ENCODE measurements at places on chromosomes 5 and 9.
A peak's percentile ranks its signal among the peaks of the same experiment; 100 is the strongest.

GRCh38 chr9:9919174-9919775 is 693.5 kb downstream of the PTPRD start:
- no peak for DNase-seq

DNA sequence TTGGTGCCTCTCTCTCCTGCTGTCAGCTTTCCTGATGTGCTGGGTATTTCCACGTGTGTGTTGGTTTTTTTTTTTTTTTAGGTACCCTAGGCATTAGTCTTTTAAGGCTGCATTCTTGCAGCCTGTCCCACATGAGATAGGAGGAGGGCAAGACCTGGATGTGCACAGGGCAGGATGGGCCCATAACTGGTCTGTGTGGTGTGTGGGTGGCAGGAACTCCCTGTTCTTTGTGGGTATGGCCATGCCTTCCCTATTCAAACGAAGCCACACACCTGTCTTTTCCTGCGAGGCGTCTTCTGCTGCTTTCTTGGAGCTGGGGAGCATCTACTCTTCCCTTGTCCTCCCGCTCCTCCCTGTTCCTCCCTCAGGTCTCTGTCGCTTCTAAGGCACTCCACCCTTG is 6.8 kb downstream of the SYK start:
- DNase-seq: no peak

GRCh38 chr9:126383406-126384046 is 56.9 kb downstream of the MVB12B start:
- DNase-seq: no peak

GRCh38 chr9:75242426-75242825 is 154.1 kb downstream of the OSTF1 start:
- DNase-seq: no peak

DNA sequence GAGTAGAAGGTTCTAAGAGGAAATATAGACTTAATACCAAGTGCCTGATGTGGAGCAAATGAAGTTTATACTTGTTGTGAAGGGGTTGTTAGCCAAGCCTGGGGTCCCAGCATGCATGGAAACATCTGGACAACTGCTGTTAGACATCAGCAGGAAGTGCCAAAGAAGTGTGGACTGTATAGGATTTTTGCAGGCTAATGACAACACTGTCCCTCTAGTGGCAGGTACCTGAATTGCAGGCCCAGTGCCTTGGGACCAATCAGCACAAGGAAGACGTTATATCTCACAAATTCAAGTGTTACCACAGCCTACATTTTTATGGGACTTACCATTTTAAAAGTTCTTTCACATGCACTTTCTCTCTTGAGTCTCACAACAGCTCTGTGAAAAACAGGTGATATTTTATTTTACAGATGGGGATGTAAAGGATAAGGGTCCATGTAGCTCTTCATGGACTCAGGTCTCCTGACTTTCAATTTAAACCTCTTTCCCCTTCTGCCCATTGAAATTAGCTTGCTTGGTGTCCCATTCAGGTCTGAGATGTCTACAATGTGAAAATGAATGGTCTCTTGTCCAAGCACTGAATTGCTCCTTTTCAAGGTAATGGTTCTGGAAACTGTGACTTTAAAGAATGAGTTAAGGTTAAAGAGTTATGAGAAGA is 89.0 kb upstream of the MAP1B start:
- no peak for DNase-seq

DNA sequence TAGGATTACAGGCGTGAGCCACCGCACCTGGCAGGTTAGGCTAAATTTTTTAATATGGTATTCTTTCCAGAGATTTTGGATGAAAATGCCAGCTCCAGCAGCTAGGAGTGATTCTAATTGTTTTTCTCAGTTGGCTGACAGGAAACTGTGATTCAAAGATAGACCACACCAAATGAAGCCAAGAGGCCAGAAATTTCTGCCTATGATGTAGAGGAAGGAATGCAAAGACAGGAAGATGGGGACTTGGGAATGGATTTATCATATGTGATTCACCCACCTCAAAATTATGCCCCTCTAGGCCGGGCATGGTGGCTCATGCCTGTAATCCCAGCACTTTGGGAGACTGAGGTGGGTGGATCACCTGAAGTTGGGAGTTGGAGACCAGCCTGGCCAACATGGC is 53.3 kb downstream of the UGCG start:
- no peak for DNase-seq

- DNase-seq: no peak
These were observed 29.3 kb upstream of the CPEB4 start for GRCh38 chr5:173858670-173859407.

DNA sequence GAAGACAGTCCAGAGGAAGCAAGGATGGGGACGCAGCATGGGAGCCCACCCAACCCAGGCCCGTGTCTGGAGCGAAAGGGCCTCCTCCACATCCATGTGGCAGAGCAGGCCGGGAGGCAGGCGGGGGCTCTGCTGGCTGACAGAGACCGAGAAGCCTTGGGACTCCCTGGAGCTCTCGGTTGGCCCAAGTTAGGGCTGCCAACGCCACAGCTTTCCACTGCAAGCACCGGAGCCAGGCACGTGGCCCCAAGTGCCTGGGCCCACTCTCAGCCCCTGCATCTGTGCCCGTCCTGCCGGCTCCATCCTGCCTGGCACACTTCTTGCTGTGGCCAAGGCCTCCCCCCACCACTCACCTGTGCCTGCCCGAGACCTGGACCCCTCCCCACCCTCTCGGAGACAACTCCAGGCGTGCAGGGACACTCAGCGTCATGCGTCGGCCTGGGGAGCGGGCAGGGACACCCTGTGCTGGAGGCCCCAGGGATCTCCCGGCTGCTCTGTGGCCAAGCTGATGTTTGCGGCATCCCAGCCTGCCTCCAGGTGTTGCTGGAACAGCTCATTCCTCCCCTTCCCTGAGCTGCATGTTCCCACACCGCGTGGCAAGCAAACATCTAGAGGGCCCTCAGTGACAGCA is 31.5 kb downstream of the SLC6A3 start:
- peak; percentile 56 for DNase-seq

GRCh38 chr5:32521481-32521880 is 63.9 kb upstream of the SUB1 start:
- DNase-seq: no peak

Data from Right ventricle myocardium inferior (tissue), 1 donor.